ENCODE measurements at places on chromosomes 13 and 19.

DNA sequence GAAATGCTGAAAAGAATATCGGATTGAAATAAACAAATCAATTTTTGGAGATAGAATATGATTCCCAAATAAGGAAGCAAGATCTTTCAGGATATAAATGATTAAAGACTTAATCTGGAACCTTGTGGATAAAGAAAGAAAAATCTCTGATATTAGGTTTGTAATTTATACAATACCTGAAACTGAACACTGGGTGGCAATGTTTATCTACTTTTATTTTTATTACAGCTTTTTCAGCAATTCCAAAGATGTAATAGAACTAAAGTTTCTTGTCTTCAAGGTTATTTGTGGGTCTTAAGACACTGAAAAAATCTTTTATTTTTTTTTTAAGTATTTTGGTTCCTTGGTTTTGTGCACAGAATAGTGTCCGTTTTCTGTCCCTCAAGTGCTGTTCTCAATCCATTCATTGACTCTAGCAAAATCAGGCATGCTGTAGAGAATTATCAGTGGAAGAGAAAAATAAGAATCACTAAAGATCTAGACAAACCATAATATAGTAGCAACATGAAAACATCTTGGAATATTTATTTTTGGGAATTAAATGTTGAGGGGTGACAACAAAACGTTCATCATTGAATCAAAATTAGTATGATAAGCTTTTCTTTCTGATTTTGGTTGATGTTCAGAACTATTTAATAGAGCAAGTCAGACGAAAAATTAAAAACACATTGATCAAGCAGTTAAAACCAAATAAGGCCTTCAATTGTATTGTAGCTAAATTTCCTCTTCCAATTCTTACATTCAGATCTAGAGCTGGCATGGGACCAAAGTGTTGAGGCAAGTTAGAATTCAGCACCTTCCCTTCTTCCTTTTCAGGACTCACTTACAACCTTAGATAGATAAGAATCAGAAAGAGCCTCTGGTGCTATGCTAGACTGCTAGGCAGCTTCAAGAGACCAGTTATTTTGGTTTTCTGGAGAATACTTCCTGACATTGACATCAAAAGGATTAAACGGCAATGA, 704.4 kb upstream of the PCDH20 start:
- no peak for DNase-seq

GRCh38 chr19:2680808-2681207, 21.7 kb downstream of the GNG7 start:
- DNase-seq = no peak

DNA sequence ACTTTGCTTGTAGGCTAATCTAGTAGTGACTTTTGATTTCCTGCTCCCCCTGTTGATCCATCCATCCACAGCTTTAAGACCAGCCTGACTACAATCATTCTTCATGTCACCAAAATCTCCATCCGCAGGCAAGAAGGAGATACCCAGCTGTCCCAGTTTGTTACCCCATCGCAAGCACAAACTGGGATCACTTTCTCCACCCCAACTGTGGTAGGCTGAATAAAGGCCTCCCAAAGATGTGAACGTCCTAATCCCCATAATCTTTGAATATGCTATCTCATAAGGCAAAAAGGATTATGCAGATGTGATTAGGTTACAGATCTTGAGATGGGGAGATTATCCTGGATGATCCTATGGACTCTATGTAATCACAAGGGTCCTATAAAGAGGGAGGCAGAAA, 202.0 kb downstream of the ENOX1 start:
- no peak for DNase-seq

- DNase-seq = no peak
Measured at GRCh38 chr13:84686973-84687372, 804.7 kb upstream of the SLITRK1 start.

- no peak for DNase-seq
Measured at GRCh38 chr13:79749984-79750551, 269.1 kb downstream of the NDFIP2 start.

- peak; percentile 70 for DNase-seq
Measured at GRCh38 chr19:17292301-17293074, 10.7 kb downstream of the ABHD8 start.

- DNase-seq = no peak
Measured at GRCh38 chr19:1411255-1412191, 4.1 kb downstream of the DAZAP1 start.

GRCh38 chr13:93889430-93889951, 590.0 kb downstream of the DCT start:
- no peak for DNase-seq

DNA sequence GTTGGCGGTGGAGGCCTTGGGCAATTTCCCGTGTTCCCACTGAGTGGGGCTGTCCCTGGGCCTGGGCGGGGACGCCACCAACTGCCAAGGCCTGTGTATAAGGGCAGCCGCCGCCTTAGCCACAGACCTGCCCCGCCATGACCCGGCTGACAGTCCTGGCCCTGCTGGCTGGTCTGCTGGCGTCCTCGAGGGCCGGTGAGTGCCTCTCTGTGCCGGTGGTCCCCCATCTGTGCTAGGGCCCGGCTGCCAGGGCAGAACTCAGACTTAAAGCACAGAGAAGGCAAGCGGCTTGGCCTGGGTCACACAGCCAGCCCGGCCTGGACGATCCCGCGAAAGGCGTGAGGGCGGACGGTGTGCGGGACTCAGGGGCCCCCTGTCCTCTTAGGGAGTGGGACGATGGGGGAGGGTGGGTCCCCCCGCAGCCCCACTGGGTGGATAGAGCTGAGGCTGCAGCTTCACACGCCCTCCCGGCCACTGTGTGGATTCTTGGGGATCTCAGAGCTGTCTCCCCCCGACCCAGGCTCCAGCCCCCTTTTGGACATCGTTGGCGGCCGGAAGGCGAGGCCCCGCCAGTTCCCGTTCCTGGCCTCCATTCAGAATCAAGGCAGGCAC, at the start of gene AZU1:
Gene AZU1, plus strand, starts transcription at position 128 of the 612 bp plus-strand sequence. Its CDS starts 10 bp downstream, at position 138.
- no peak for DNase-seq

GRCh38 chr19:30374539-30374864, 2.3 kb downstream of the ZNF536 start:
- DNase-seq = no peak

GRCh38 chr13:50144246-50145160, 129.3 kb downstream of the KCNRG start:
- no peak for DNase-seq

GRCh38 chr13:62524498-62524897, 1108.8 kb upstream of the PCDH20 start:
- no peak for DNase-seq

GRCh38 chr19:48837687-48838086, 1.4 kb upstream of the HSD17B14 start:
- DNase-seq = no peak

All from activated T-helper 9 cell treated with anti-CD3 and anti-CD28 coated beads, Interleukin-2, amount 50 U/mL, for 16 hours (primary cell).